ENCODE measurements at places on chromosomes 2 and 18. TPM values are rescaled to one million over a fixed set of nuclear protein-coding genes. Genes with fewer than 3 reads are reported as not detected.

Gene ARHGAP28
- polyA plus RNA-seq = 66.7 TPM

Gene PAX8
- polyA plus RNA-seq = 618 TPM

GRCh38 chr2:240557101-240557751 is 562 bp downstream of the ANKMY1 start:
- DNase-seq = no peak

DNA sequence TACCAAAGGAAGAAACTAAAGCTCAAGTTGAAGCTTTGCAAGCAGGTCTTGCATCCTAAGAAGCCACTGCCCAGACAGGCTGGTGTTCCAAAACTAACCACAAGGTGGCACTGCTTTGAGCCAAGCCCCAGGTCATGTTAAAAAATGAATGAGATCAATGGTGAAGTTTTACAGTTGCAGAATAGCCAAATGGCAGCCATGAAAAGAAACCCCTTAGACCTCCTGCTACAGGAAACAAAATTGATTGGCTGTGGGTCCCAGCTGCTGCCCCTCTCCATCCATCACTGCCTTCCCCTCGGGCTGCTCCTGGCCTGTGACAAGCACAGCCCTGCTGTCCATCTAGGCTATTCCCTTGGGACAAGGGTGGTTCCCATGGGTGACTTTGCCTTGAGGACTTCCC is 20.7 kb upstream of the MREG start:
- peak; percentile 67 for DNase-seq

- DNase-seq = no peak
Observed at GRCh38 chr2:195121341-195121740, 535.7 kb upstream of the SLC39A10 start.

Gene C2orf69
- polyA plus RNA-seq = 11.1 TPM

DNA sequence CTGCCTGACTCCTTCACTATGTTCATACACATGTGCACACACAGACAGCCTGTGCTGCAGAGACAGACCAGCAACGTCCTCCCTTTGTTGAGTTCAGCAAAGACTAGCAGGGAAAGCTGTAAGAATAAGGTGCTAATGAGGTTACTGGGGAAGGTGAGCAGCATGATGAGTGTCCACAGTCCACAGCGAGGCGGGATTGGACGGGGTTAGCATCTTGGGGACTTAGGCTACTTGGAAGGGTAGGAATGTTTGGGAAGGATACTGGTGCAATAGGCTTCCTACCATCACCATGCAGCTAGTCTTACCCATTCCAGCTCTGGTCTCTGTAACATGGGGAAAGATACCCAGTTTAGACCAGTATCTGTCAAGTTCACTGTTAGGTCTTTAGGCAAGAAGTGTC is 41.9 kb downstream of the DPYSL5 start:
- no peak for DNase-seq

Gene ATP8B1
- polyA plus RNA-seq = 23.5 TPM

GRCh38 chr18:79861687-79862086 is 63.9 kb downstream of the KCNG2 start:
- DNase-seq = no peak

- DNase-seq = no peak
Observed at GRCh38 chr2:148928395-148928794, 53.4 kb downstream of the KIF5C start.

- DNase-seq = no peak
Observed at GRCh38 chr18:34921811-34922385, 119.3 kb upstream of the MAPRE2 start.

Gene CD226
- polyA plus RNA-seq = 2.7 TPM

Data from renal pelvis (tissue), 12 donors.